A549 treated with Hydrocortisone at 1 μM for 4 hours (cell line): ENCODE measurements at places on chromosomes 12 and 14. TPM values are rescaled to one million over a fixed set of nuclear protein-coding genes. Genes with fewer than 3 reads are reported as not detected.

The LETMD1 gene
- total RNA-seq, result 22.0 to 29.0 TPM (median 24.4 TPM) in 5 replicates

The MYF5 gene
- not detected in 5 replicates for total RNA-seq

The AMDHD1 gene
- 2.1 to 3.0 TPM (median 2.4 TPM) in 5 replicates for total RNA-seq

The SRGAP1 gene
- total RNA-seq, result 9.6 to 12.8 TPM (median 10.2 TPM) in 5 replicates

The TBX3 gene
- 51.1 to 54.3 TPM (median 53.3 TPM) in 5 replicates for total RNA-seq

The TEX52 gene
- not detected in 5 replicates for total RNA-seq

The OR4E2 gene
- total RNA-seq, result not detected in 5 replicates
